ENCODE measurements at places on chromosomes 3 and 15. TPM values are rescaled to one million over a fixed set of nuclear protein-coding genes. Genes with fewer than 3 reads are reported as not detected.

DNA sequence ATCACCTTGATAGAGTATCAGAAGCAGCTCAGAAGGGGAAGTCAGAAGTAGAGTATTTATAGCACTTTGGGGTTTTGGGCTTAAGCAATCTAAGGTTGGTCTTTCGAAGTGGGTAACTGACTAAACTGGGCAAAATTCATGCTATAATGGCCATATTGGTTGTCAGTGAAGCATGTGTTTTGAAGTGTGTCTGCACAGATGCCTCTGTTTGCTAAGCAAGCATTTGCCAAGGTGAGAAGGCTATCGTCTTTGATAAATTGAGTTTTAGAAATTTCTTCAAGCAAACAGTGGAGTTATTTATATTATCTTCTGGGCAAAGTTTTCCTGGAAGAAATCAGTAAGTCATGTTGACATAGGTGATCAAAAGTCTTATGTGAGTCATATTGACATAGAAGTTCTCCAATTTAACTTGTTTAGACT lies 412.8 kb upstream of the TGFBR2 start:
- no peak overlapping the region for H3K27ac ChIP-seq
- H3K4me3 ChIP-seq, result no peak overlapping the region
- H3K4me1 ChIP-seq, result peaks cover 9% of the 10 kb centered on the region
- no peaks in the 10 kb centered on the region for H3K27me3 ChIP-seq

GRCh38 chr15:98076021-98076816 lies 115.7 kb downstream of the ARRDC4 start:
- no peaks in the 10 kb centered on the region for H3K27me3 ChIP-seq
- H3K4me1 ChIP-seq, result peaks cover 32% of the 10 kb centered on the region
- no peaks in the 10 kb centered on the region for H3K36me3 ChIP-seq
- no peak overlapping the region for H3K27ac ChIP-seq
- peak; percentile 48 for DNase-seq
- no peak overlapping the region for H3K4me3 ChIP-seq

GRCh38 chr15:85316244-85316934 lies 64.0 kb upstream of the AKAP13 start:
- H3K27me3 ChIP-seq, result no peaks in the 10 kb centered on the region
- no peaks in the 10 kb centered on the region for H3K4me1 ChIP-seq
- no peak overlapping the region for H3K27ac ChIP-seq
- DNase-seq, result no peak
- no peak overlapping the region for H3K4me3 ChIP-seq
- no peaks in the 10 kb centered on the region for H3K36me3 ChIP-seq

GAP43 gene
- 2.6 TPM for total RNA-seq

- no peaks in the 10 kb centered on the region for H3K27me3 ChIP-seq
- H3K36me3 ChIP-seq, result peaks cover 36% of the 10 kb centered on the region
- H3K4me3 ChIP-seq, result no peak overlapping the region
- peak overlapping the region; percentile 79 for H3K27ac ChIP-seq
- DNase-seq, result peak; percentile 83
Measured at GRCh38 chr3:66456711-66457173, 44.1 kb downstream of the LRIG1 start.

GRCh38 chr3:20055020-20055775 lies 15.0 kb downstream of the KAT2B start:
- peaks cover 28% of the 10 kb centered on the region for H3K4me1 ChIP-seq
- H3K27me3 ChIP-seq, result no peaks in the 10 kb centered on the region
- H3K36me3 ChIP-seq, result no peaks in the 10 kb centered on the region
- peak overlapping the region; percentile 55 for H3K27ac ChIP-seq

PROS1 gene
- total RNA-seq, result 51.0 TPM

DNA sequence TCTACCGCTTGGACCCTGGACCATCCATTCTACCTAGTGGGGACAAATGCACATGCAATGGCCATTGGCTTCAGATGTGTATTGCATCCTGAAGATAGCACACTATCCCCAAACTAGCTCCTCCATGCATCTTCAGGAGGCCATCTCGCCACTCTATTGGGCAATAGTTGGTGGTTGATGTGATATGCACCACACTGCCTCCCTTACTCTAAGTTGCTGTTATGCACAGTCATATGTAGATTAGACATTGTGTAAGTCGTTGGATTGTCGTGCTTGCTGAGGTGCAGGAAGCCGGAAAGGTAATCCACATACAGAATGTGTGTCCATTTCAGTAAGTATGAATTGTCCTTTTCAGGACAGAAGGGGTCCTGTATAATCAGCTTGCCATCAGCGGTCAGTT lies 26.7 kb upstream of the PLA2G4D start:
- no peaks in the 10 kb centered on the region for H3K27me3 ChIP-seq
- no peaks in the 10 kb centered on the region for H3K4me1 ChIP-seq
- DNase-seq, result no peak
- no peak overlapping the region for H3K27ac ChIP-seq
- H3K36me3 ChIP-seq, result no peaks in the 10 kb centered on the region

STARD5 gene
- 1.4 TPM for total RNA-seq
